K562 (cell line): ENCODE measurements at places on chromosomes 1 and 21. TPM values are rescaled to one million over a fixed set of nuclear protein-coding genes. Genes with fewer than 3 reads are reported as not detected.

DNA sequence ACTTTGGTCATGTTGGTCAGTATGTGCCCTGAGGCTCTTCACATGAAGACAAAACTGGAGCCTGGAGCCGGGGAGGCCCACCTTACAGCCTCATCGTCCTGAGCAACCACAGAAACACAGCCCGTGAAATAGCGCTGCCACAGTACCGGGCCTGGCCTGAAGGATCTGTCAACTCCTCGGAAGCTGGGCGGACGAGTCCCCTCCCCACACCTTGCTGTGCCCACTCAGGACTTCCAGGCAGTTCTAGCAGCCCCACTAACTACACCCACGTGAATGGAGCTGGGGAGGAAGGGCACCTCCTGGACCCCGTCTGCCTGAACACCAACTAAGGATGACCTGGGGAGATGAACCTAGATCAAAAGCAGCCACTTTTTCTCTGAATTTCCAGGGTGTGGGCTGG is 24.7 kb downstream of the SDE2 start:
- DNase-seq, result no peak

GRCh38 chr1:58941471-58942289 is 157.8 kb upstream of the JUN start:
- DNase-seq, result no peak

KCNN3 gene
- 0.02 and 0.04 TPM in 2 replicates for total RNA-seq

DNA sequence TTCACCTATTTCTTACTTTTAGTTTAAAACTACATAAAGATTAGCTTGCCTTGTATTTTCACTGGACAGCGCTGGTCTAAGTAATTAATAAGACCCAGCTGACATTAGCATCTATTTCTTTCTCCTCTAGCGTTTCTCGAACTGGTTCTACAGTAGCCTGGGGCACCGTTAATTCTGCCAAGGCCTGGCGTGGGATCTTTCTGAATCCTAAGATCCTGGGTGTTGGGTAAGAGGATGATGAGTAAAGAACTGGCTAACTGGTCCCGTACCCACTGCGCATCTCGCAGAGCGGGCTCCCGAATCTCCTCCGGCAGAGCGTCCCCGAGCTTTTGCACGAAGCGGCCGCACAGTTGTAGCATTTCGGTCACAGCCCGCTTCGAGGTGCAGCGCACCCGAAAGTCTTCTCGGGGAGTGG is 309 bp downstream of the NSL1 start:
- no peak for DNase-seq

TNFRSF4 gene
- 0.44 and 0.47 TPM in 2 replicates for total RNA-seq

- DNase-seq, result no peak
These were observed 1.4 kb upstream of the MT1HL1 start for GRCh38 chr1:237005674-237006073.

- no peak for DNase-seq
These were observed 20.8 kb upstream of the PTPRF start for GRCh38 chr1:43509740-43510375.

GRCh38 chr1:203117611-203118575 is 9.6 kb upstream of the ADORA1 start:
- peak; percentile 96 for DNase-seq

DNA sequence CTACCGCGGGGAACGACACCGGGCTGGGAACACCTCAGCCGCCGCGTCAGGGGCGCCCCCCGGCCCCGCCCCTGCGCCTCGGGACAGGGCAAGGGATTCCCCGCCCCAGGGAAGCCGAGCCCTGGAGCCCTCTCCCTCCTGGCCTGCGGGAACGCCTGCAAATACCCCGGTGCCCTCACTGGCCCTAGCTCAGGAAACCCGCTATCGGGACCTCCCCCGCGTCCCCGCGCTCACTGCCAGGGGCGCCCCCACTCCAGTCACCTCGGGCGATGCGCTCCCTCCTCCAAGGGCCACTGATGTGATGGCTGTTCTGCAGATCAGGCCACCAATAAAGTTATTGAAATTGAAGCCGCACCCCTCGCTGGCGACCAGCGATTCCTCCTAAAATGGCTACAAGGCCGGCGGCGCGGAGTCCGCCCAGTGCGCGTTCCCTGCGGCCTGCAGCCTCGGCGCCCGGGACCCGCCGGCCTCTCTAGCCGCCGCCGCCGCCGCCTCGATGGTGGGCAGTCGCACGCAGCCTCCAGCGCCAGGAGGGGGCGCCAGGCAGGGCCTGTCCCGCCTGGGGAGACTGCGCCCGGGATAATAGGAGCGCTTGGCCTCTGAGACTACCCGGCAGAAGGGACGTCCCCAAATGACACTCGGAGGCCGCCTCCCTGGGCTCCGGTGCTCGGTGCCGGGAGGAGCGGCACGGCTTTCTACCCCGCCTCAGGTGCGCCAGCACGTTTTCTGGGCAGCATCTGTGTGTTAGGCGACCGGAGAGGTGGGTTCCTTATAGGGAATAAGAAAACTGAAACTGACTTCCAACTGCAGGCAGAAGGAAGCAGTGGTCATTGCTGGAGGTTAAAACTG is at the start of gene PRKAB2:
TSS of gene PRKAB2 (minus strand) at position 303 of the 849 bp plus-strand sequence. CDS start 326 bp downstream, outside the sequence.
- DNase-seq, result peak; percentile 93

FAM72B gene
- total RNA-seq, result 21.9 and 26.1 TPM in 2 replicates
